AG20443 (cell line): ENCODE measurements at places on chromosomes 1 and 21.

GRCh38 chr1:16055613-16056520, 12.3 kb downstream of the CLCNKB start:
- peak; percentile 88 for DNase-seq

DNA sequence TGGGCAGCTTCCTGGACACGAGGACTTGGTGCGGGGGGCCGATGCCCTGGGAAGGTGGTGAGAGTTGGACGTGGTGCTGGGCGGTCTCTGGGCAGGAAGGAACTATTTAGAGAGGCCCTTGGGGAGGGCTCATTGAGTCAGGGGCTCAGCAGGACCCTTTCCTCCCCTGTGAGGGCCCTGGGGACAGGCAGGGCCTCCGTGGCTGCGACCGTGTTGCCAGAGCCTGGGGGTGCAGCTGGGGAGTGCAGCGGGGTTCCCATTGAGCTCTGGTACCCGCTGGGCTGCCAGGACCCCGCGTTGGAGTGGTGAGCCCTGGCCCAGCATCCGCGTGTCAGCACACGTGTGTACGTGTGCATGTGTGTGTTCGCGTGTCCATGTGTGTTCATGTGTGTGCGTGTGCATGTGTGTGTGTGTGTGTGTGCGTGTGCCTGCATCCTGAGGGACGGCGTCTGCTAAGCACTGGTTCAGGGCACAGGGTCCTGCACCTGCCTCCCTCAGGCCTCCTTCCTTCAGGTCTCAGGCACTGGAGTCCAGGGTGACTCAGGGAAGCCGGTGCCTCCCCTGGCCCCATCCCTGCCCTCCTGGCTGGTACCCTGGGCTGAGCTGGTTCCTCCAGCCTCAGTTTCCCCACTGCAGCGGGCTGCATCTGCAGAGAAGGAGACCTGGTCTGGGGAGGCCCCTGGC, 10.7 kb downstream of the RNF223 start:
- DNase-seq, result no peak

DNA sequence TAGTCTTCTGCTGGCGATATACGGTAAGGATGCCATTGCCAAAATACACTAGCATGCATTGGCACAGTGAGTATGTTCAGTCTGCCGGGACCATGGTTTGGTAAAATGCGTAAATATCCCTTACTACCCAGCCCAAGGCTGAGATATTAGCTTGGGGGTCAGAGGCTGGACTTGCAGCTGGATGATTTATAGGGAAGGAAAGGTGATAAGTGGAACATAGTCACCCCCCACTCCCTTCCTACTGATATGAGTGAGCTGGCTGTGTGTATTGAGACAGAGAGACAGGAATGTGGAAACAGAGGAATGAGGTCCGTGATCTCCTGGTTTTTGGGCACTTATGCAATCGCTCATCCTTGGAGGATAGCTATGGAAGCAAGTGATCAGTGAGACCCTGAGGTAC, 642.8 kb downstream of the KCNT2 start:
- DNase-seq, result no peak

DNA sequence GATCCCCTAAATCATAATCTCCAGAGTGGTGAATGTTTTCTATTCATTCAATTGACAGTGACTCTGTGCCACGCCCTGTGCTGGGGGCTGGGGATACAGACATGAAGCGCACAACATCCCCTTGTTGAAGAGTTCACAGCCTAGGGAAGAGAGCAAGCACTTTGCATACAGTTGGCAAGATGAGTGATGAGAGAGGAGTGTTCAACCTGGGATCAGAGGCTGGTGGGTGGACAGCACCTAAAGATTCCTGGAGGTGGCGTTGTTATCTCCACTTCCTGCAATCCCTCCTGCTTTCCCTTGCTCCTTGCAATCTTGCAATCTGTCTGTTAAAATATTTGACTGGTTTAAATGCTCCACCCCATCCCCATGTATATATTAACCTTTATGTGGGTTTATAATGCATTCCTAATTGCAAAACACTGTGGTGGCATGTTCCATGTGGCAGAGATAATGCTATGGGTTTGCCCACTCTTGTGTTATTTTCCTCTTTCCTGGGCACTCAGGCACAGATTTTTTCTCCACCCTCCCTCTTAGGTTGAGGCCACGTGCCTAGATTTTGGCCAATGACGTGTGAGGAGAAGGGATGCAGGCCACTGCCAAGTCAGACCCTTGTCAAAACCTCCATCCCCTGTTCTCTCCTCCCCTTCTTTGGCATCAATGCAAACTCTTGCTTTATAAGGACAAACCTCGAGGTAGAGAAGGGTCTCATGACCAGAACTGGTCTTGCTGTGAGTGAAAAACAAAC, 36.2 kb upstream of the GADD45A start:
- no peak for DNase-seq

- no peak for DNase-seq
Observed at GRCh38 chr1:204025917-204026707, 46.8 kb upstream of the SOX13 start.

DNA sequence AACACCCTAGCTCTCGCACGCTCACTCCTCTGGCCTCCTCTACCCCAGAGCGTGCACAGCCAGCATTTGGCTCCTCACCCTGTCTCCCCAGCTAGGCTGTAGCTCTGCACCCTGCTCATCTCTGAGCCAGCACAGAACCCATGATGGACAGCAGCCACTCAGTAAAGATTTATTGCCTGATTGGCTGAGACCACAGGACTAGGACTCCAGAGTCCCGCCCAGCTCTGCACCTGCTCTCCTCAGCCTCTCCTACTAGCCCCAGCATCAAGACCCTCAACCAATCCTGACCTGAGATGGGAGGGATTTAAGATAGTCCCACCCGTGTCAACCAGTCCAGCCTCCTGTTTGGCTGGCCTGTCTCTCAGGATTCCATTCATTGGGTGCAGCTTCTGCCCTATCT, 9.3 kb downstream of the C1QB start:
- no peak for DNase-seq

GRCh38 chr21:42097860-42098454, 26.8 kb downstream of the UMODL1 start:
- DNase-seq, result peak; percentile 95

GRCh38 chr1:20725189-20726117, 7.0 kb downstream of the SH2D5 start:
- DNase-seq, result no peak

DNA sequence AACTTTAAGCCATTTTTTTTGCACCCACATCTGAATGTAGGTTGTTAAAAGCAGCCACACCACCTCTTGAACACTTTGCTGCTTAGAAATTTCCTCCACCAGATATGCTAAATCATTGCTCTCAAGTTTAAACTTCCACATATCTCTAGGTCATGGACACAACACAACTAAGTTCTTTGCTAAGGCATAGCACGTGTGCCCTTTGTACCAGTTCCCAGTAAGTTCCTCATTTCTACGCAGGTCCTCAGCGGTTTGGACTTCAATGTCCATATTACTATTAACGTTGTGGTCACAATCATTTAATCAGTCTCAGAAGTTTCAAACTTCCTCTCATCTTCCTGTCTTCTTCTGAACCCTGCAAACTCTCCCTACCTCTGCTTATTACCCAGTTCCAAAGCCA, 661.6 kb upstream of the PKN2 start:
- DNase-seq, result no peak

GRCh38 chr1:79006564-79006963, at the start of gene ADGRL4:
Gene ADGRL4, minus strand, starts transcription at chr1:79006730. Its CDS starts 76 bp downstream, at chr1:79006654.
- DNase-seq, result peak; percentile 87

DNA sequence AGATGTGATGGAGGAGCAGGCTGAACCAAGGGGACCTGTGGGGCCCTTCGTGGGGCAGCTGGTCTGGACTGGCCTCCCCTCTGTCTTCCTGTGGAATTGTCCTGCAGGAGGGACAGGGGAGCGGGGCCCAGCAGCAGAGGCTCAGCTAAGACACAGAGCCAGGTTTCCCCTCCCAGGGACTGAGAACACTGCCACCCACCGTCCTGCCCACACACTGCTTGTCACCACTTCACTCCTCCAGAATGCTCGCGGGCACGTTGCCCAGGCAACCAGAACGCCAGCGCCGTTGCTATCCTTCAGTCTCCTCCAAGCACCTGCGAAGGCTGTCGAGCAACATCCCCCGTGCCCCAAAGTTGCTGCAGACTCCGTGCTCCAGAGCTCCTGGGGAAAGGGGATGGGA, 46.4 kb downstream of the AJAP1 start:
- DNase-seq, result no peak

- peak; percentile 41 for DNase-seq
Observed at GRCh38 chr21:31162827-31163226, 124.6 kb upstream of the KRTAP19-8 start.

DNA sequence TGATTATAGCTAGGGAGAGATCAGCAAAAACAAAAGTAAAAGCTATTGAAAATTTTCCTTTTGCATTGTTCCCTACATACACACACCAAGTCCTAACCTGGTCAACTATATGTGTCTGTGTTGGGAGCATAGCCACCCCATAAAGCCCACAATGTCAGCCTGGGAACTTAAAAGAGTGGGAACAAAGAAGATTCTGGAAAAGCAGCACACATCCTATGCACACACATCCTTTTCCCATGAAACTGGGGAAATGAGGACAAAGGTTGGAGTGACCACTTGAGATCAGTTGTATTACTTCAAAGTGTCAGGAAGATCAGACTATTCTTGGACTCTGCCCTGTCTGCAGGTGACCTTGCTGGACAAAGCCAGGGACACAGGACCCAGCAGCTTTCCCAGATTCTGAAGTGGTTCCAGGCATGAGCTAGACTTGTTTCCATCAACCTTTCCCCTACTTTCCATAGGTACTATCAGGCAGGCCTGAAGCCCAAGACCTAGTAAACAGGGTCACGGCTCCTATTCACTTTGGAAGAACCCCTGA, 15.9 kb downstream of the TXNIP start:
- no peak for DNase-seq

- peak; percentile 93 for DNase-seq
Observed at GRCh38 chr1:35448344-35448801, 108.8 kb downstream of the KIAA0319L start.

DNA sequence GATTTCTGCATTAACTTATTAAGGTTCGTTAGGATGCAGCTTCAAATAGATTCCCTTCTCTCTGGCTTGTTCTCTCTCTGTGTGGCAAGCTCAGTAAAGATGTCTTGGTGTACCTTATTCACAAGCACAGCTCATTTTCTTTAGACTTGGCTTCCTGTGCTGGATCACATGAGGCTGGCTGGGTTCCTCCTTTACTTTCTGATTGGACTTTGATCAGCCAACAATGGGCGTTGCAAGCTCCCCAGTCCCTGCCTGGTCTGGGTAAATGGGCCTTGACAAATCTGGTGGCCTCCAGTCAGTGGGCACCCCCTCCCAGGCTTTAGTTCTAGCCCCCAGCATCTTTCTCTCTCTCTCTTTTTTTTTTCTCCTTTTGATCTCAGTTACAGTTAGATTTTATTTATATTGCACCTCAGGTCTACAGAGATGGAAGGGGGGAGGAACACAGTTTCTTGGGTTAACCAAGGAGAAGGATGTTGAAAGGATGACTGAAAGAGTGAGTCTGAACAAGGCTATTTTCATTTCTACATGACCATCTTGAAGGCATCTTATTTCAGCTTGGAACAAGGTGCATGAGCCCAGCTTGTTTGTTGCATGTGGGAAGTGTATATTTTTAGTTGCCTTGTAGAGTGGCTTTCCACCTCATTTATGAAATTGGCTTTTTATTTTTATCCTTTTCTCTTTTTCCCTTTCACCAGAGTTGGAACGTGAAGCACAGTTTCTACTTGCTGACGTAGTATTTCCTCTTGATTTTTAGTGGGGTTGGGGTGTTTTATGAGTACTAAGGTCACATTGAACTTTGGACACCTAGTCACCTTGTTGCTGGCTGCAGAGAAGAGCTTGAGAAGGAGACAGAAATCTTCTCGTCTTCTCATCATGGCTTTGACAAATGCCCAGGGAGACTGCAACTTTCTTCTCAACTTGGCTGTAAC, 77.1 kb downstream of the PBX1 start:
- DNase-seq, result no peak

DNA sequence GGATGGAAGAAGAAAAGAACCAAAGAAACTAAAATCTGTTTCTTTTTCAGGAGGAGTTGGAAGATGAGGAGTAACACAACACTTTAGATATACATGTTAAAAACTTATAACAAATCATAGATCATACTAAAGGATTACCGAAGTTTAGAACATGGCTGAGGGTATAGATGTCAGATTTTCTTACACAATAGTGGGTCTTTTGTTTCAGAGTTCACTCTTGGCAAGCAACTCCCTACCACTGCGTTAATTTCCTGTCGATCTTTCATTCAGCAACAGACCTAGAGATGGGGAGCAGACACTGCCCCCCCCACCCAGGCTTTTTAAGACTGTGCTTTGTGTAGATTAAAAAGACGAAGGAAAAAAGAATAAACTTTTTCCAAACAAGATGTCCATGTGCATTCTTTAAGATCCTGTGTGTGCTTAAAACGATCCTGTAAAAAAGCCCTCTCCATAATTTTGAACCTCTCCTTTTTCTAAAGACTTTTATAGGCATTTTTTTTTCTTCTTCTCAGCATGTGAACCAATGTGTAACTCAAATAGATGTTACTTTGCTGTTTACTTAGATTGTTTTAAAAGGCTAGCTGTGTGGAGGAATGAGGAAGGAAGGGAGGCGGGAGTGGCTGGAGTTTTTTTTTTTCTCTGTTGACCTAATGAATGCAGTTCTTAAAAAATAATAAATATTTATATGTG, 50.4 kb downstream of the NFIA start:
- no peak for DNase-seq

DNA sequence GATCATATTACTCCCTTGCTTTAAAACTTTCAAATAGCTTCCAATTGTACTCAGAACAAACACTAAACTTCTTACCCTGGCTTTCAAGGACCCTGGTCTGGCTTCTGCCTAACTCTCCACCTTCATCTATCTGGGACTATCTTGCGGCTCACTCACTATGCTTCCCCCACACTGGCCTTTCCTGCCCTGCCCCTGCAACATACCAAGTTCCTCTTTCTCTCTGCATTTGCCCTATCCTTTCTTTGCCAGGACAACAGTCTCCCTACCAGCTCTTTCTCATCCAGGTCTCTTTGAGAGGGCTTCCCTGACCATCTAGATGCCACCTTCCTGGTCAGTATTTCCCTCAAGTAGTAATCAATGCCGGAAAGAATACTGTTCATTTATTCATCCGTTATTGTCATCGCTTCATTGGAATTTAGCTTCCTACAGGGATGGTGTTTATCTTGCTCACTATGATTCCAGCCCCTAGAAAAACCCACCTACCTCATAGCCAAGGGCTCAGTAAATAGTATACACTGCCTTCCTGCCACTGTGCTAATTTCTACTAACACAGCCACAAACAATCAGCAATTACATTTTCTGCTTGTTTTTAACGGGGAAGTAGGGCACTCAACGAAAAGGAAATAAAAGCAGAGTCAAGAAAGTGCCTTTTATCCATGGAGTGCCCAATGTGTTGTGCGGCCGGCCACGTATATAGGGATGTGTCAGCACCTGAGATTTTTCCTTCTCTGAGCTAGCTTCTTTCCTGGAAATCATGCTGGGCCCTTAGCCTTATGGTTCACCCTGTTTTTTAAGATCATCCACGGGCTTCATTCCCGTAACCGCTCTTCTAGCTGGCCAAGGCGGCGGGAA, 521 bp upstream of the CDC7 start:
- no peak for DNase-seq

DNA sequence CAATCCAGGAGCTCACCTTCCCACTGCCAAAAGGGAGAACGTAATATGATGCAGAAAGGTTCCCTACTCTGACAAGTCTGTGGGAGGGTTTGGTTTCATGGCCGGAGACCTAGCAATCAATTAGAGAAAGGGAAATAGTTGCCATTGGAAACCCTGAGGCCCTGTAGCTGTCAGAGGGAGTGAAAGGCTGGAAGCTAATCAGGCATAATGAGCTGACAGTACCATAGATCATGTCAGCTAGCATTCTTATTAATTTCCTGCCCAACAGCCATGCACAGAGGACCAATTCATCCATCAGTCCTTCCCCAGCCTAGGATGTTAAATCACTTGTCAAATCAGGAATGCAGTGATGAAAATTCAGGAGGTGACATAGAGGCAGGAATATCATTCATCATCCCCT, 527.3 kb downstream of the PLPP3 start:
- DNase-seq, result no peak
